A549 treated with CORT108297 at 1 μM for 4 hours (cell line): ENCODE measurements at places on chromosomes 6 and 20. TPM values are rescaled to one million over a fixed set of nuclear protein-coding genes. Genes with fewer than 3 reads are reported as not detected.

The AGPAT4 gene
- total RNA-seq: 2.9 to 5.0 TPM (median 4.6 TPM) in 5 replicates

The C20orf144 gene
- 0.08 to 0.13 TPM (median 0.10 TPM) in 4 of 5 replicates, not detected in the other for total RNA-seq

The CTNNBL1 gene
- total RNA-seq: 60.9 to 65.6 TPM (median 62.5 TPM) in 5 replicates

The EFCAB8 gene
- not detected in 5 replicates for total RNA-seq

The ALDH8A1 gene
- 0.11 to 0.16 TPM (median 0.15 TPM) in 5 replicates for total RNA-seq

The PTGIS gene
- 0.04 to 0.09 TPM (median 0.07 TPM) in 3 of 5 replicates, not detected in the others for total RNA-seq

The C4B gene
- 0.46 to 1.7 TPM (median 0.76 TPM) in 5 replicates for total RNA-seq

The RRP36 gene
- total RNA-seq: 67.9 to 75.6 TPM (median 70.9 TPM) in 5 replicates

The DEFB124 gene
- total RNA-seq: not detected in 5 replicates

The B4GALT5 gene
- 48.8 to 65.6 TPM (median 60.1 TPM) in 5 replicates for total RNA-seq

The RGL2 gene
- total RNA-seq: 11.1 to 16.5 TPM (median 15.2 TPM) in 5 replicates

The LRFN2 gene
- total RNA-seq: not detected in 5 replicates

The ASIP gene
- not detected in 5 replicates for total RNA-seq

The BLCAP gene
- 41.5 to 54.6 TPM (median 51.9 TPM) in 5 replicates for total RNA-seq

The LGSN gene
- total RNA-seq: 2.6 to 3.7 TPM (median 3.3 TPM) in 5 replicates

The MOXD1 gene
- total RNA-seq: 1.7 to 2.5 TPM (median 2.0 TPM) in 5 replicates

The PDRG1 gene
- total RNA-seq: 29.9 to 37.6 TPM (median 33.4 TPM) in 5 replicates

The TAGAP gene
- total RNA-seq: not detected in 5 replicates

The HAO1 gene
- not detected in 5 replicates for total RNA-seq

The SLC52A3 gene
- total RNA-seq: 0.36 to 0.72 TPM (median 0.58 TPM) in 5 replicates

The PPP1R3G gene
- total RNA-seq: 1.1 to 2.0 TPM (median 1.4 TPM) in 5 replicates

The BMP2 gene
- 0.43 to 0.69 TPM (median 0.55 TPM) in 5 replicates for total RNA-seq

The BTN1A1 gene
- total RNA-seq: 0.03 TPM in 1 of 5 replicates, not detected in the others

The SYCP2L gene
- 2.7 to 3.4 TPM (median 2.8 TPM) in 5 replicates for total RNA-seq

The OR2B6 gene
- 0.08 to 0.32 TPM (median 0.15 TPM) in 3 of 5 replicates, not detected in the others for total RNA-seq

The COL9A3 gene
- total RNA-seq: 0.37 to 0.84 TPM (median 0.55 TPM) in 5 replicates

The SLC22A7 gene
- total RNA-seq: not detected in 5 replicates

The GRIK2 gene
- 0.30 to 0.48 TPM (median 0.35 TPM) in 5 replicates for total RNA-seq

The EYS gene
- 0.01 to 0.19 TPM (median 0.13 TPM) in 4 of 5 replicates, not detected in the other for total RNA-seq

The SALL4 gene
- 1.1 to 2.0 TPM (median 1.4 TPM) in 5 replicates for total RNA-seq

The HIVEP1 gene
- 9.3 to 12.4 TPM (median 11.5 TPM) in 5 replicates for total RNA-seq

The ZNFX1 gene
- total RNA-seq: 21.7 to 28.4 TPM (median 24.2 TPM) in 5 replicates

The TENT5A gene
- 0.77 to 1.4 TPM (median 1.1 TPM) in 5 replicates for total RNA-seq

The ARFGEF3 gene
- 0.47 to 0.65 TPM (median 0.53 TPM) in 5 replicates for total RNA-seq

The MATN4 gene
- 0.06 to 0.14 TPM (median 0.12 TPM) in 5 replicates for total RNA-seq

The DZANK1 gene
- total RNA-seq: 2.7 to 3.0 TPM (median 2.8 TPM) in 5 replicates

The C20orf204 gene
- total RNA-seq: 0.20 to 0.62 TPM (median 0.50 TPM) in 5 replicates

The ETV7 gene
- 0.13 to 0.18 TPM (median 0.16 TPM) in 4 of 5 replicates, not detected in the other for total RNA-seq

The FOXQ1 gene
- total RNA-seq: 2.5 to 5.2 TPM (median 5.1 TPM) in 5 replicates

The MAP3K5 gene
- total RNA-seq: 2.6 to 3.5 TPM (median 2.8 TPM) in 5 replicates

The ZNF292 gene
- 2.6 to 4.6 TPM (median 3.5 TPM) in 5 replicates for total RNA-seq

The MRPS26 gene
- 105 to 165 TPM (median 158 TPM) in 5 replicates for total RNA-seq

The WFDC5 gene
- not detected in 5 replicates for total RNA-seq
